ENCODE measurements at places on chromosomes 7 and 10.

- no peak for DNase-seq
Measured at GRCh38 chr7:149741629-149742028, 31.8 kb downstream of the ZNF467 start.

DNA sequence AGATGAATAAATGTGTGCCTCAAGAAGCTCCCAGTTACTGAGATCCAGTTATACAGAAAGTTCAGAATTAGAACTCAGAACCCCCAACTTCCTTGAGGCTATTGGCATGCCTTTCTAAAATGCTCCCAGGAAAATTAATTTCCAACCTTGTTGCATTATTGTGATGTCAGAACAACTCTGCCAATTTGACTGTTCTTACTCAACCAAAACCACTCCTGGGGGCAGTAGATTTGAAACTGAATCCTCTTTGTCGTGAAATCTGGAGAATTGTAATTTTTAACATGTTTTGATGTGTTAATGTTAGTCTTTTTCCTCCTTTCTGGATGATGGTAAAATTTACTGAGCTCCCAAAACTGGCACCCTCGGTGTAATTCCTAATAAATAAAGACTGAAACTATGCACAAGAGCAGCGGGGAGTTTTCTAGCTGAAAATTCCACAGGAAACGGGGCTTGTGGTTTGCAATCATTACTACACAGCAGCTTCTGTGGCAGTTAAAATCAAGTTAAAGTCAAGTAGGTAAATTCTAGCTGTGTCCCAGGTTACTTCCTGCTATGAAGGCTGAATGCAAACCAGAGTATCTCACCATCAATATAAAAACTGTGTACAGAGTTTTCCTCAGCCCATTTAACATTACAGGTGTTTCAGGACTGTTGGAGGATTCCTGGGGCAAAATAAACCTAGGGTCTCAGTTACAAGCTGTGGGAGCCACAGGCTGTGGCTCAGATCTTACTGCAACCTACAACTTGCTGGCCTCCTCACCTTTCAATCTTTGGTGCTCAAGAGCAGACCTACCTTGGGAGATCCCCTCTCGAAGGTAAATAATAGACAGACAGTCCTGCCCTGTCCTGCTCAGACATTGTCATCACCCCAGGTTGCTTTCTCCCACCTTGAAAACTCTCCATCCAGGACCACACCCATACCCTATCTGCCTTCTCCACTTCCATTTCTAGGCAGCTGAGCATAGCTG lies 156.3 kb upstream of the KMT2E start:
- DNase-seq, result no peak

DNA sequence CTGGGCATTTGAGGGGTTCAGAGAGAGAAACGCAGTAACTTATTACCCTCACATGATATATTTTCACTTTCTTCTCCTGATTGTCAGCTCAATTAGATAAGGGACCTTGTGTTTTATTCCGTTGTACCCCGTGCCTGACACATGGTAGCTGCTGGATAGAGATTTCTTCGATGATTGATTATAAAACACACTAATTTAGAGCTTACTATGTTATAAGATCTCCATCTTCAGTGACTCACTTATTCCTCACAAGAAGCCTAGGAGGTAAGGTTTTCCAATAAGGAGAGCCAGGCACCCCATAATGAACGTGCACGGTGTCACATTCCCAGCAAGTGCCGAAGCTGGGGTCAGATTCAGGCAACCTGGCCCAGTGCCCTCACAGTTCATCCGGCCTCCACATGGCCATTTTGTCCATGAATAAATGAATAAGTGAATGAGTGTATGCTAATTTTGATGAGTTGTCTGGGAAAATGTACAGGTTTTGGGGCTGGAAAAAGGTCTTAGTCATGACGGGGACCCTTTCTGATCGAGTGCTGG lies 138.1 kb upstream of the CDCA7L start:
- no peak for DNase-seq

DNA sequence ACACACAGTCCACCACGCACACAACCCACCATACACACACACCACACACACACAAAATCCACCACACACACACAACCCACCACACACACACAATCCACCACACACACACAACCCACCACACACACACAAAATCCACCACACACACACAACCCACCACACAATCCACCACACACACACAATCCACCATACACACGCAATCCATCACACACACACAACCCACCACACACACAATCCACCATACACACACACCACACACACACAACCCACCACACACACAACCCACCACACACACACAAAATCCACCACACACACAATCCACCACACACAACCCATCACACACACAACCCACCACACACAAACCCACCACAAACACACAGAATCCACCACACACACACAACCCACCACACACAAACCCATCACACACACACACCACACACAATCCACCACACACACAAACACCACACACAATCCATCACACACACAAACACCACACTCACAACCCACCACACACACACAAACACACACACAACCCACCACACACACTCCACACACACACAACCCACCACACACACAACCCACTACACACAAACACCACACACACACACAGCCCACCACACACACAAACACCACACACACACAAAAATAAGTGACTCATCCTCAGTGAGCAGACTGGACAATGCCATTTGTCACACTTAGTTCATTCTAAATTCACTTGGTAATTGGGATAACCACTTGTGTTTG lies 8.8 kb upstream of the REPIN1 start:
- DNase-seq, result no peak

- DNase-seq, result no peak
Measured at GRCh38 chr10:114017271-114017670, 26.4 kb upstream of the ADRB1 start.

GRCh38 chr10:129852829-129853561 lies 111.1 kb downstream of the EBF3 start:
- no peak for DNase-seq

GRCh38 chr7:9407816-9408215 lies 974.4 kb downstream of the NXPH1 start:
- no peak for DNase-seq

GRCh38 chr7:148763622-148764021 lies 64.9 kb downstream of the CUL1 start:
- no peak for DNase-seq

- no peak for DNase-seq
Measured at GRCh38 chr7:157560710-157561522, 224.1 kb downstream of the DNAJB6 start.

- DNase-seq, result no peak
Measured at GRCh38 chr7:113268757-113269156, 150.4 kb upstream of the SMIM30 start.

DNA sequence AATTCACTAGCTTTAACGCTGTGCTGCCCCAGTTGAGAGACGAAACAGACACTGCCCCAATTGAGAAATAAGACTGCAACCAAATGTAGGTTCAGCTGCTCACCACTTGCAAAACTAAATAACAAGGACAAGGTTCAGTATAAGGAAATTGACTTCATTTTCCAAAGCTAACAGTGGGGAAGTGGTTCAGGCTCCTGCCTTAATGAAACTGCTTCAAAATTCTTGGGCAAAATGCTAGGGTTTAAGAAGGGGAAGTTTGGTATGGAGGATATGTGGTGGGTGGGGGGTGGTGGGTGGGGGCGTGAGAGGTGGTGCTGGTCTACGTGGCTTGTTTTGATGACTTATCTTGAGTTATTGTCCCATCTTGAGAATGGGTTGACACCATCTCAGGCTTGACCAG lies 21.8 kb downstream of the MRPL32 start:
- no peak for DNase-seq

- DNase-seq, result no peak
Measured at GRCh38 chr7:73618538-73618937, 5.8 kb downstream of the MLXIPL start.

Measured in C1 segment of cervical spinal cord (tissue), 14 donors.